ENCODE measurements at places on chromosomes 11 and 22.

DNA sequence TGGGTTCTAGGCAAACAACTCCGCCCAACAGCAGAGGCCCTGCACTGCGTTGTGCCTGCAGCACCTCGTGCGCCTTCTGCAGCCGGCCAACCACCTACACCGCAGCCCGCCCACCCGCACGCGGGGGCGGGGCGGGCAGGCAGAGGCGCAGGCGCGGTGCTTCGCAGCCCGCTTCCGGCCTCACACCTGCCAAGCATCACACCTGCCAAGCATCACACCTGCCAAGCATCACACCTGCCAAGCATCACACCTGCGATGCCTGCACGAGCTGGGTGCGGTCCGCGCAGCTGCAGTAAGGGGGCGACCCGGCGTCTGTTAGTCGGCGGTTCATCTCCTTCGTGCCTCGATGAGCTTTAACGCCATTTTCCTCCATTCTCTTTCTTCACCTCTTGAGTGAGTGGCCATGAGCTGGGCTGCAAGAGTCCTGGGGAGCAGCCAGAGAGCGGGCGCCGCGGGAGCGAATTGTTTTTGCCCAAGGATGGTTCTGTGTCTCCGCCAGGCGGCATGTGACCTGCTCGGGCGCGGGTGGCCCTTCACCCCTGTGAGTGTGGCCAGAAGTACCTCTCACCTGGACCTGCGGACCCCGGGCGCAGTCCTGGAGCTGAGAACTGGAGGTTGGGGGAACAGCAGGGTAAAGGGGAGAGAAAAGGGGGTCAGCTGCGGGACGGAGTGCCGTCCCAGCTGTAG lies at the start of gene LDHAL6A:
LDHAL6A (plus strand) TSS at position 171 of the 687 bp plus-strand sequence. CDS start 825 bp downstream, outside the sequence.
- no peak for DNase-seq

DNA sequence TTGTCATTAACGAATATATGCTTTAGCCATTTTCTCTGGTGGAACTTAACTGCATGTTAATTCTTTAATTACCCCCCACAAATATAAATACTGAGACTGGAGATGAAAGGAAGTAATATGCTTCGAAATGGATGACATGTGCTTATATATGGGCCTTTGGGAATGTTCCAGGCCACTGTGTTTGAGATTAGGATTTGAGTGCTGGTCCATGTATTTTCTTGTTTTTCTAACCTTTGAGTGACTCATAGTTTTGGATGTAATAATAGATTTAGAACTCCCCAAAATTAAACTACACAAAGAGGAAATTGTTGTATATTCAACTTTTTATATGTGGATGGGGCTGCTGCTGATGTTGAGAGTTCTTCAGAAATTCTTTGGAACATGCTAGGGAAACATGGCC lies 54.2 kb downstream of the EXT2 start:
- DNase-seq: no peak

DNA sequence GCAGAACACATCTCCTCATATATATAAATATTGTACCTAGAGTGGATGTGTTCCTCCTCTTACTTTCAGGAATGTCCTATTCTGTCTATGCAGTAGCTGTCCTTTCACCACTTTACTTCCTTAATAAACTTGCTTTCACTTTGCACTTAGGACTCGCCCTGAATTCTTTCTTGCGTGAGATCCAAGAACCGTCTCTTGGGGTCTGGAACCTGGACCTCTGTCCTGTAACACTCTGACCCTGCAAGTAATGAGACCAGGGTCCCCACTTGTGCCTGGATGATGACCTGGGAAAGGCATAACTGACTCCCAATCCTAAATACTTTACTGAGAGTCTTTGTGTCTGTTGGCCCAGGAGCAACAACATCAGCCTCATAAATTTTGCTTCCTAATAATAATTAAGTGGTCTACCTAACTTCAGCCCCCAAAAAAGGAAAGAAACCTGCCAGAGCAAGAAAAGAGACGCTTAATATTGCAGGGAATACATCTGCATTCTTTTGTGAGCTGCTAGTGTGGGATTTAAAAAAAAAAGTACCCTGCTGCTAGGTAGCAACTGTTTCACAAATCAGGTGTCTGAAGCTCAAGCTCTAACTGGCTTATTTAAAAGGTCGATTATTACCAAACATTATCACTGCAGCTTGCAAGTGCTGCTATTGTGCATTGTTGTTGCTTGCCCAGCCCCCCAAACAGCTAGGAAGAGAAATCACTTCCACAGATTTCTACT lies 69.3 kb downstream of the FAM168A start:
- DNase-seq: no peak

- DNase-seq: no peak
Observed at GRCh38 chr22:19807161-19807913, 46.8 kb downstream of the TBX1 start.

DNA sequence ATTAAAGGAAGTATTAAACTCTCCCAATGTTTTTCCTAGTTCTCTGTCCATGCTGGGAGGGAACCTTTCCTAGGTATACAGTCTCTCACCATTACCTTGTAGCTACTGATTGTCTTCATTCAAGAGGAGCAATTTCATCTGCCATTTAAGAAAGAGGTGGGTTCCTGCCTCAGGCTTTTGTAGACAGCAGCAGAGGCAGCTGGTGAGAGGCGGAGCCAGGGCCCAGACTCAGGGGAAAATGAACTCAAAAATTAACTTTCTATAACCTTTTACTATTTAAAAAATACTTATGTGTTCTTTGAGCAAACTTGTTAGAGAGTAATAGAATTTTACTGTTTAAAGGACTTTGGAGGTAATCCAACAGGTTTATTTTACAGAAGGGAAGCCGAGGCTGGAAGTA lies 133.0 kb downstream of the SNX19 start:
- DNase-seq: no peak

DNA sequence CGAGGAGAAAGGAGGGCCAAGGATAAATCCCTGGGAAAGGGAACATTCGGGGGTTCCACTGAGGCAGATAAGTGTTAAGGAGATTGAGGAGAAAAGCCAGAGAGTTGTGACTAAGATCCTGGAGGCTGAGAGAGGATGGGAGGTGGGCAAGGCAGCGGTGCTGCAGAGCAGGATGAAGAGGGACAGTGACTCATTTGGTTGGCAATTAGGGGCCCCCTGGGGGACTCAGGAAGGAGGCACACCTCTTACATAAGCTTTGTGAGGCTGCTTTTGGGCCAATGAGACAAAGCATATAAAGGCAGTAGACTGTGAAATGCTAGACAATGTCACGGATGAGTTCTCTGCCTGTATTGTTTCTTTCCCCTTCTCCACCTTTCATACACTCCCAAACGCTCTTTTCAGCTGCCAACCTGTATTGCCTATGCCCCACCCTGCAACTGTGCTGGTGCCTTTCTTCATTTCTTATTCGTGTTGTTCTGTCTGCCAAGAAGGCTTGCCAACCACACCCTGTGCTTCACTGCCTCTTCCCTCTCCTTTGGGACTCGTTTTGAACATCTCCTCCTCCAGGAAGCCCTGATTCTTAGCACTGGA lies 246.8 kb upstream of the KIRREL3 start:
- no peak for DNase-seq

DNA sequence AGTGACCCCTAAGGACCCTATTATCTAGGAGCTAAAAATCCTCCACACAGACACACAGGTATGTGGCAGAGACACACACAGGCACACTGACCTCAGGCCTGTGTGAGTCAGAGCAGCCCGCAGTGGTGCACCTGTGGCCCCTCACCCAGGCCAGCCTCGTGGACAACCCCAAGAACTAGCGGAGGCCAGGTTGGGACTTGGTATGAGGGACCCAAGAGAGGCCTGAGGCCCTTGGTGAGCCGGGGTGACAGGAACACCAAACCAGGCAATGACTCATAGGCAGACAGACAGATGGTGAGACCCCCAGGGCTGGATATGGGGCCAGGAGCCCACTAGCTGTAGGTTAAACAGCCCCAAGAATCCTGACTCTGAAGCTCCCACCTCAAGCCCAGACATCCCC lies 6.0 kb downstream of the CASTOR1 start:
- DNase-seq: no peak

GRCh38 chr22:47878460-47878859 lies 1116.0 kb downstream of the TBC1D22A start:
- no peak for DNase-seq

- no peak for DNase-seq
Observed at GRCh38 chr22:48742556-48743343, 1084.9 kb downstream of the BRD1 start.

GRCh38 chr11:86812322-86812670 lies 12.0 kb downstream of the PRSS23 start:
- DNase-seq: no peak

DNA sequence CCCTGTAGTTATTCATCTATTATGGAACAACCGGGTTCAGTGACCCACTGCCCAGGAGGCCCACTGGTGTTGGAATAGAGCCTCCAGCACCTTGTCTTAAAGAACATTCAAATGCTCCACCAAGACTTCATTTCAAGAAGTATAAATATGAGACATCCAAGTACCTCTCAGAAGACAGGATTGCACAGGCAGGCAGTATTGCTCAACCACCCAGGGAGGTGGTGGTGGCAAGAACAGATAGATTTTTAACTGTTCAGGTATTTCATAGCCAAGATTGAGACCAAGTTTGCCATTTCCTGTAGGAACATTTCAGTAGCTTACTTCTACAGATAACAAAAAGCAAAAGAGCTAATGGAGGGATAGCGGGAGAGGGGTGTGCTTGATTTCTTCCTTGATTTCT lies 78.7 kb downstream of the COMMD9 start:
- DNase-seq: no peak

- no peak for DNase-seq
Observed at GRCh38 chr22:37601540-37602442, 6.8 kb upstream of the GGA1 start.

DNA sequence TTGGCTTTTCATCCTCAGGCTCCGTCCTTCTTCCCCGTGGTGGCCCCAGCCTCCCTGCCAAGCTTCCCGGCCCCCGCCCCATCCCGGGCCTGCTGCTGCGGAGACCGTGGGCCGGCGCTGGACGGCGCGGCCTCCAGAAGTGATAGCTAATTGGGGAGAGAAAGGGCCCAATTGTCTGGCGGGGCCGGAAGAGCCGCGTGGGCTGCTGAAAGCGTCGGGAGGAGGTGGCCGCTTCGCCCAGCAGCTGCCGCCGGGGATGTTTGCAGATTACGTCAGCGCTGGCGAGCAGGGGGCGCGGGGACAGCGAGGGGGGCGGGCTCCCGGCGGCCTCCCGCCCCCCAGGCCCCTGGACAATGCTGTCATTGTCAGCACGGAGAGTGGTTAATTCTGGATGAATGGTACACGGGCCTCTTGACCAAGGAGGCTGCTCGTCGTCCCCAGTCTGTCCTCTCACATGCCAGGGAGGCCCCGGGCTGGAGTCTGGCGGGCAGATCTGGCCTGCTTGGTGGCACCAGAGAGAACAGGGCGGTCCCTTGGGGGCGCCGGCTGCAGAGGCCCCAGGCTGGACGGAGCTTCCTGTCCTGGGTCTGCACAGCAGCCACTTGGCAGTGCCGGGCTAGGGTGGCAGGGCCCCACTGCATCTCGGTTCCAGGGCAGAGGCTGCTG lies 1.6 kb downstream of the SMIM38 start:
- DNase-seq: no peak

- no peak for DNase-seq
Observed at GRCh38 chr11:2194877-2195755, 23.5 kb upstream of the TH start.

DNA sequence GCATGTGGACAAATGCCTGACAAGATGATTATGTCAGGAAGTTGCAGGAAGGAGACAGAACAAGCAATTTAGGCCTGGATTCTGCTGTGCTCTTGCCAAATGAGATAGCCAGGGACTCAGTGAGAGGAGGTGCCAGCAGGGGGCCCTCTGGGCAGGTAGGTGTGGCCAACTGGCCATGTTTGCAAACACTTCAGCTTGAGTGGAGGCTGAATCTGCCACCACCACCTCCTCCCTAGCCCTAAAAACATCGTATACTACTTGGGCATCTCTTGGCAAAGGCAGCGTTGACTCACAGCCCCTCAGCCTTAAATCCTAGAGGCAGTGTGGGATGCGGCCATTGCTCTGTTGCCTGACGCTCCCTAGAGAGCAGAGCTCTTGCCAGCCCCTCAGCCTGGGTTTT lies 95.1 kb upstream of the PLET1 start:
- no peak for DNase-seq
